ENCODE measurements at places on chromosomes 6 and 20.

GRCh38 chr6:28736121-28736520 lies 187.7 kb downstream of the TRIM27 start:
- DNase-seq = no peak

- no peak for DNase-seq
Observed at GRCh38 chr20:33053291-33054106, at the start of gene BPIFB3. Gene BPIFB3 (plus strand): TSS chr20:33053903. CDS start chr20:33055436, 1,533 bp downstream.

DNA sequence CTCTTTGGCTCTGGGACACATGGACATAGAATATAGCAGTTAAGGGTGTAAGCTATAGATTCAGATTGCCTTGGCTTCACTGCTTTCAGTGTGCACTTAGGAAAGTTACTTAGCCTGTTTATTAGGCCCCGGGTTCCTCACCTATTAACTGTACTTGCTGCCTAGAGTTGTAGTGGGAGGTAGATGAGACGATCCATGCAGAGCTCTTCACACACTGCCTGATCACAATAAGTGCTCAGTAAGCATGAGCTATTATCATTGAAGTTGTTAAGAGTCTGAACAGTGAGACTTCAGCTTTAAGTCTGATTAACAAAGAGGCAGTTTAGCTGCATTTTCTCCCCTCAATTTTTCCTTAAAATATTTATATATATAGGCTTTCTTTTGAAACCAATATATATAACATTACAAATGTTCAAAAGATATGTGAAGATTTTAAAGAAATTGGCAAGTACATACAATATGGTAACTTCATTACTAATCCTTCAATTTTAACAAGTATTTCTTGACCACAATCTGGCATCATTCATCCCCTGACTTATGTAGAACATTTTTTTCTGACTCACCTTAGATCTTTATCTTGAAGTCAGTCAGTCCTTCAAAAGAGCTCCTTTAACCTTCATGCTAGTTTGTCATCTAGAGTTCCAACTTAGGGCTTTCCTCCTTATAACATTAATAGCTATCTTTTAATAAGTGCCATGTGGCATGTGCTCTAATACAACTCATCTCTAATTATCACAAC lies 20.5 kb upstream of the SUPT3H start:
- DNase-seq = no peak

DNA sequence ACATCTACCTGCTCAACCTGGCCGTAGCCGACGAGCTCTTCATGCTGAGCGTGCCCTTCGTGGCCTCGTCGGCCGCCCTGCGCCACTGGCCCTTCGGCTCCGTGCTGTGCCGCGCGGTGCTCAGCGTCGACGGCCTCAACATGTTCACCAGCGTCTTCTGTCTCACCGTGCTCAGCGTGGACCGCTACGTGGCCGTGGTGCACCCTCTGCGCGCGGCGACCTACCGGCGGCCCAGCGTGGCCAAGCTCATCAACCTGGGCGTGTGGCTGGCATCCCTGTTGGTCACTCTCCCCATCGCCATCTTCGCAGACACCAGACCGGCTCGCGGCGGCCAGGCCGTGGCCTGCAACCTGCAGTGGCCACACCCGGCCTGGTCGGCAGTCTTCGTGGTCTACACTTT lies 619 bp downstream of the SSTR4 start:
- no peak for DNase-seq

DNA sequence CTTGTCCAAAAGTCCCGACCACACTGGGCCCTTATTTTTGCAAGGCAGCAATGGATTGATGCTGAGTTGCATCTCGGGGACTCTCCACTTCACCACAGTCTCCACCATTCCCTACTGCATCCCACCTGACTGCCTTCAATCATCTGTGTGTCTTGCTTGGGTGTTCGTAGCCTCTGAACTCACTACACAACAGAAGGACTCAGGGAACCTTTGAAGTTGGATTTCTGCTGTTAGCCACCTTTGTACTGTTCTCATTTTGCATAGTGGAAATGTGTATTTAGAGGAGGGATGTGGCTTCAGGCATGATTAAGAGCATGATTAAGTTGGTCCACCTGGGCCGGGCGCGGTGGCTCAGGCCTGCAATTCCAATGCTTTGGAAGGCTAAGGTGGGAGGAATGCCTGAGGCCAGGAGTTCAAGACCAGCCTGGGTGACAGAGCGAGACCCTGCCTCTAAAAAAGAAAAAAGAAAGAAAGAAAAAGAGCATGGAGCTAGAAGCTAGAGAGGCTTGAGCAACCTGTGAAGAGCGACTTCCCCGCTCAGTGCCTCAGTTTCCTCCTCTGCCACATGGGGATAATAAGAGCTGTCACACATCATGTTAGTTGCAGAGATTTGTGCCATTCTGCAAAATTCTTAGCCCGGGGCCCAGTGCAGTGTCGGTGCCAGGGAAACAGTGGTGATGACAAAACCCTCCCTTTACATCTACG lies 121.3 kb upstream of the PTPN1 start:
- DNase-seq = no peak

GRCh38 chr6:15398633-15399275 lies 152.9 kb downstream of the JARID2 start:
- DNase-seq = no peak

GRCh38 chr6:137297887-137298286 lies 78.7 kb upstream of the IFNGR1 start:
- no peak for DNase-seq

GRCh38 chr20:50983321-50983720 lies 24.7 kb downstream of the MOCS3 start:
- DNase-seq = no peak

- DNase-seq = no peak
Observed at GRCh38 chr6:31048099-31048498, 37.8 kb downstream of the MUC22 start.

DNA sequence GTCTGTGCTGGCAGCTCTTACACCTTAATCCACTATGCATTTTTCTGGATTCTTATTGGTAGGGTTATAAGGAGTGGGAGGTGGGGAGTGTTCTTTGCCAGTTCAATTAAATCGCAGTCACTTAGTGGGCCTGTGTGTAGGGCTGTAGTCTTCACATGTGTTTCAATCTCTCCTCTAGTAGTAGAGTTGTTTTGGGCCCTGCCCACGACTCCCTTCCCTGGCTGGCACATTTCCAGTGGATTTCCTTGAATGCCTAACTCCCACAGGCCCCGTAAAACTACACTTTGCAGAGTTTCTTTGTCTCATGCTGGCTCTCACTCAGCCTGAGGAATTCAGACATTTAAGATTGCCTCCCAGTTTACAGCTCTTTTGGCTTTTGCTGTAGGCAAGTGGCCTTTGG lies 414.0 kb upstream of the OPRM1 start:
- DNase-seq = no peak

DNA sequence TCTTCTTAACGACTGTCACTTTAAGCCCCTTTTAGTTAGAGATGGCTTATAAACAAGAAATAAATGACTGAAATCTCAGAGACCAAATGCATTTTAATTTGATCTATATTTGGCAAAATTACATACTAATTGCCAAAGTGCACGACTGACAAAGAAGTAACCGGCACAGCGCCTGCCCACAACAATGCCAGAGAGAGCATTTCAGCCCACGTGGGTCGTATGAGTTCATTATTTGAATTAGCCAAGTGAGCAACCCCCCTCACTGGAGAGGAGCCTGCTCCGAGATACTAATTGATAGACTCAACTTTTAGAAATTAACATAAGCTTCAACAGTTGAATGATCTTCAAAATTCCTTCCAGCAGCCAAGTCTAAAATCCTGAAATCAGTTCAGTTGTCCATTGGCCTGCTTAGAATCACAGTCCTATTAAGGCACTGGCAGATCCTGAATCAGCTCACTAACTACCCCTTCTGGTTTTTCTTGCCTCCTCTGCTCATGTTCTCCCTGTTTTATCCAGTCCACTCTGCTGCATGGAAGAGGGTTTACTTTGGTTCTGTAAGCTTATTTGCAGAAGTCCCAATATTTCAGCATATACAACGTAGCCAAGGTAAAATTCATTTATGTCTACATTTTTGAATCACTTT lies 519.1 kb upstream of the AGPAT4 start:
- DNase-seq = no peak

GRCh38 chr6:15152700-15153099 lies 93.2 kb upstream of the JARID2 start:
- DNase-seq = no peak

DNA sequence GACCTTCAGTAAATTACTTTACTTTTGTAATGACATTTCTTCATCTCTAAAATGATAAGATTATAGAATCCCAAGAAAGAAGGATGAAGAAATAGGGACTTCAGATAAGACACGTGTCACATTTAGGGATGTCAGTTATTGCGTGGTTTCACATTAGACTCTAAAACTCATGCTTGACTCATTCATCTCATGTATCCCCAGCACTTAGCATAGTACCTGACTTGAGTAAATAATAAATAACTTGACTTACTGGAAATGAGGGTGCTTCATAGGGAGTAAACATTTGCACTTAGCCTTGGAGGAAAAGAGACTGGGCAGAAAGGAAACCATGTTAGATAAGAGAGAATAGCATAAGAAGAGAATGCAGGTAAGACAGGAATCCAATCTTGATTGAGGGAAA lies 37.2 kb downstream of the VTA1 start:
- DNase-seq = no peak

GRCh38 chr6:157244780-157245179 lies 78.5 kb downstream of the TMEM242 start:
- no peak for DNase-seq

DNA sequence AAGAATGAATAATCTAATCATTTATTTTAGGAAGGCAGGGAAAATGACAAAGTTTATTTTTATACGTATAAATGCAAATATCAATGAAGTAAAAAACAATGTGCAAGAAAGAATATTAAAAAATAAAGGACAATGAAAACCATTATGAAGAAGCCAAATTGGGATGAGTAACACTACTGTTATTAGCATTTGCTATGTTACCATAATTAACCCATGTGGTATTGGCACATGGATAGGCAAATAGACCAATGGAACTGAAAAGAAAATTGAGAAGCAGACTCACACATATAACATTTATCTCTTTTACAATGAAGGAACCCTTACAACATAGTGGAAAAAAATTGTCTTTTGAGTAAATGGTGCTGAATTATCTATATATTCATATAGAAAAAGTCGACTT lies 214.6 kb downstream of the CLVS2 start:
- no peak for DNase-seq

GRCh38 chr6:81787313-81788068 lies 35.0 kb upstream of the TENT5A start:
- no peak for DNase-seq

DNA sequence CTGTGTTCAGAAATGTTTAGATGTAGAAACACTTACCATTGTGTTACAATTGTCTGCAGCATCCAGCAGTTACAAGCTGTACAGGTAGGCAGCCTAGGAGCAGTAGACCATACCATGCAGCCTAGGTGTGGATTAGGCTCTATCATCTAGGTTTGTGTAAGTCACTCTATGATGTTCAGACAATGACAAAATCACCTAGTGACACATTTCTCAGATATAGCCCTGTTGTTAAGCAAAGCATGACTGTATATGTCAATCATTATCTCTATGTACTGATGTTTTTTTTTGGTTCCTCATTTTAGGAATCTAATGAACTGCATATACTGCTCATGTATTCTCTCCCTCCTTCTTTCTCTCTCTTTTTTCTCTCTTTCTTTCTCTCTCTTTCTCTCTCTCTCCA lies 22.2 kb downstream of the CST8 start:
- no peak for DNase-seq

DNA sequence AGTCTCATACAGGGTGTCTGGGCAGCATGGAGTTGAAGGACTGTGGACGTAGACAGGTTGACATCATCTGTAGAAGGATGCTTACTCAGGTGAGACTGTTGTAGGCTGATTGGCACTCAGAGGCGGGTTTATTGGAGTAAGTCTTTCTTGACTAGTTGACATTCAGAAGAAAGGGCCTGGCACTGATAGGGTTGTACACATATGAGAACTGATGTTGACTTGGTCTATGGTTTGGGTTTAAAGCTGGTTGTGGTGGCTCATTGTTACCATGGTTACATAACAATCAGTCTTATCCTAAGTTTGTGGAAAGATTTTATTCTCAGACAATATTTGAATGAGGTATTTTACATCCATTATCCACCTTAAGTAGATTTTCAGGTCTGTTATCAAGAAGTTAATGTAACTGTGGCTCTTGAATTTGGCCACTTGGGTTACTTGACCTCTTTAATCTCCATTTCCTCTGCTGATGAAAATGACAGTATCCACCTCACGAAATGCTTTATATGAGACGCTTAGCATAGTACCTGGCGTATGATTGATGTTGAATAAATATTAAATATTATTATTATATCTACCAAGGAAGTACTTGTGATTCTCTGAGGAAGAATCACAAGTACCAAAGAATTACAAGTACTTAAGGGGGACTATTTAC lies 109.3 kb downstream of the DNAH8 start:
- DNase-seq = no peak

DNA sequence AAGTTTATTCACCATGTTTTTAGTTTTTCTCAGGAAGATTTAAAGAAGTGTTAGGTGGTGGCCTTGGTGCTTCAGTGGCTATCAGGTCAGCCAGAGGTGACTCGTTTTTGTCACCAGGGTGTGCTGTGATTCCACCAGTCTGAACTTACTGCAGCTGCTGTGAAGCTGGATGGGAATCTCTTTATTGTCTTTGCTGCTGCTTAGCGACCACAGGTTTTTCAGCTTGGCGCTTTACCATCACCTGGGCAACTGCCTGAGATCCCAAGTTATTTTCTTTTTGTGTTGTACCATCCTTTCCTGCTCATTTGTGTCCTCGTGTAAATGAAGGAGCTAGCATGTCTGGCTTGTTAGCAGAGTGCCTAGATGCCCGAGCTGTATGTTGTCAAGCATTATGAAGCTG lies 146.9 kb downstream of the MACROD2 start:
- DNase-seq = no peak

DNA sequence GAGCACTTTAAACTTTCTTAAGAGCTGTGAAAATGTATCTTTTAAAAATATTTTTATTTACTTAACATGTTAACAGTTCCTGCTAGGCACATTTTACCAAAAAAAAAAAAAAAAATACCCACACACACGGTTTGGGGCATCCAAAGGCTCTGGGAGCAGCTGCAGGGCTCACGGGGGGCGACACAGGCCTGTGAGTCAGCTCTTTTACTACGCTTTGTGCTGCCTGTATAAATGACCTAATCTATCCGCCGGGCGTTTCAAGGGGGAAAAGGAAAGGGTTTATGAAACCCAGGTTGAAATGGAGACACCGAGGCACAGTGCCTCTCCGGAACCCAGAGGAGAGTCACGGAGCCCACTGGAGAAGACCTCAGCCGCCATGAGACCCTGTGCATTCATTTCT lies 40.4 kb downstream of the DLL1 start:
- DNase-seq = no peak

DNA sequence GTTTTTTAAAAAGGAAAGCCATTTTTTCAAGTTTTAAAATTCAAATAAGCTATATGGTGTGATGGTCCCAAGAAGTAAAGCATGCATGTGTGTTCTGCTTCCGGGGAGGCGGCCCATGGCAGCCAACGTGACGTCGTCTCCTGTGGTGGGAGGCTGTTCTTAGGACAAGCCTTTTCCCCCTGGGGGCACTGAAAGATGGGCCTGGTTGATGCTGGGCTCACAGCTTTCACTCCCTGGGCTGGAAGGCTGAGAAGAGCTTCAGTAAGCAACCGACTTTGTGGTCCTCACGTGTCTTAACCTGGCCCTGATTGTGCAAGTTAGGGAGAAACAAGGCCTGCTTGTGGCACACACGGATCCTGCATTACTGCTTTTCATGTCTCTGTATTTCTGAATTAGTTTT lies 84.1 kb downstream of the SMOC2 start:
- DNase-seq = no peak
